ENCODE measurements at places on chromosomes 16 and 17. TPM values are rescaled to one million over a fixed set of nuclear protein-coding genes. Genes with fewer than 3 reads are reported as not detected.

Gene CHST5
- 0.66 TPM for total RNA-seq

Gene EIF4A3
- total RNA-seq = 124 TPM

Gene C17orf58
- total RNA-seq = 10.4 TPM

Gene ST6GALNAC1
- total RNA-seq = not detected

Gene KIF1C
- total RNA-seq = 57.9 TPM

Gene CEP112
- 10.9 TPM for total RNA-seq

Gene LGALS9B
- not detected for total RNA-seq

Gene SSTR5
- total RNA-seq = not detected

Gene TNK1
- 1.3 TPM for total RNA-seq

Gene SMPD3
- 0.27 TPM for total RNA-seq

Gene KIF2B
- total RNA-seq = not detected

Gene CDK3
- 13.4 TPM for total RNA-seq

DNA sequence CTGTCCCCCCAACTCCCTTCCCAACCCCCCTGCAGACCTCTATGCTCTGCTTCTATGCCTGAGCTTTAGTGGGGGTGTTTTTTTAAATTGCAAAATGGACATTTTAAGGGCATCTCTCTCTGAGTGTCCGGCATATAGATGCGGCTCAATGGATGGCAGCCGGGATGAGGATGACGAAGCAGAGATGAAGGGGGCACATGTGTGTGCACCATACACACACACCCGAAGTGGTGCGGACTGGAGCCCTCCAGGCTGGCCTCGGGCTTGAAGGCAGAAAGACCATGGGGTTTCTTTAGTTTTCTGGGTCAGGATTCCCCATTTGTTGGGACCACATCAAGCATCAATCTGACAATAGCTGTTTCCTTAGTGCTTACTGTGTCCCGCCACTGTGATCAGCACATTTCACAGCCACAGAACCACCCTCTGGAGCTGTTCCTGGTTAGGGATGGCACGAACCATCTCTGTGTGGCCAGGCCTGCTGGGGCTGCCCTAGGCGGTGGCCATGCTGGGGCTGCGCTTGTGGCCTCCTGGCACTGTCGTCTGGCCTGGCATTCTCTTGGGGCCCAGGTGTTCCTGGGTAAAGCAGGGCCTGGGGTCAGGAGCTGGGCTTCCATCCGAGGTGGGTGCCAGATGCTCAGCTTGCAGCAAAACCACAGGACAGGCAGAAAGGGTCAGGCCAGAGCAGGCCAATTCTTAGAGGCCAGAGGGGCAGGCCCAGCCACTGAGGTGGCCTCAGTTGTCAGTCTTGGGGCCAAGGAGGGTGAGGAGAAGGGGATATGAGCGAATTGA lies 49.9 kb downstream of the NT5M start:
- no peaks in the 10 kb centered on the region for H3K27me3 ChIP-seq
- H3K27ac ChIP-seq = no peak overlapping the region
- DNase-seq = no peak
- no peak overlapping the region for H3K4me3 ChIP-seq
- no peaks in the 10 kb centered on the region for H3K36me3 ChIP-seq
- no peaks in the 10 kb centered on the region for H3K4me1 ChIP-seq

DNA sequence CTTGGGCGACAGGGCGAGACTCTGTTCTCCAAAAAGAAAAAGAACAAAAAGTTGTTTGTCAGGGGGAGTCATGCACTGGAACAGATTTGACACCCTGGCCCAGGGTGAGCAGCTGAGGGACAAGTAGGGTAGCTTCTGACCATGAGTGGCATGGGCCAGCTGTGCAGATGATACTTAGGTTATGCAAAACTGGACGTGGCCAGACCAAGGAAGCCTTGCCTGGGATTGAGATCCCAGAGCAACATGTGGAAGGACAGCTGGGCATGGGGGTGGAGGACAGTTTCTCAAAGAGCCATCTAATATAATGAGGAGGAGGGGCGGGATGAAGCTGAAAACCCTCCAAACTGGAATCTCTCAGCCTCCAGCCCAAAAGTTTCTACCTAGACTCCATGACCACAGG lies 19.6 kb upstream of the SLC35B1 start:
- H3K27me3 ChIP-seq = no peaks in the 10 kb centered on the region
- no peak overlapping the region for H3K27ac ChIP-seq
- no peak for DNase-seq
- H3K4me3 ChIP-seq = no peak overlapping the region
- no peaks in the 10 kb centered on the region for H3K36me3 ChIP-seq
- peaks cover 9% of the 10 kb centered on the region for H3K4me1 ChIP-seq

GRCh38 chr16:84199861-84200260 lies 8.9 kb downstream of the ADAD2 start:
- H3K36me3 ChIP-seq = no peaks in the 10 kb centered on the region
- no peak overlapping the region for H3K27ac ChIP-seq
- no peaks in the 10 kb centered on the region for H3K27me3 ChIP-seq
- no peaks in the 10 kb centered on the region for H3K4me1 ChIP-seq
- DNase-seq = no peak

GRCh38 chr17:1725642-1726511 lies 1.4 kb downstream of the WDR81 start:
- H3K36me3 ChIP-seq = no peaks in the 10 kb centered on the region
- no peak for DNase-seq
- H3K4me3 ChIP-seq = no peak overlapping the region
- H3K27me3 ChIP-seq = no peaks in the 10 kb centered on the region

DNA sequence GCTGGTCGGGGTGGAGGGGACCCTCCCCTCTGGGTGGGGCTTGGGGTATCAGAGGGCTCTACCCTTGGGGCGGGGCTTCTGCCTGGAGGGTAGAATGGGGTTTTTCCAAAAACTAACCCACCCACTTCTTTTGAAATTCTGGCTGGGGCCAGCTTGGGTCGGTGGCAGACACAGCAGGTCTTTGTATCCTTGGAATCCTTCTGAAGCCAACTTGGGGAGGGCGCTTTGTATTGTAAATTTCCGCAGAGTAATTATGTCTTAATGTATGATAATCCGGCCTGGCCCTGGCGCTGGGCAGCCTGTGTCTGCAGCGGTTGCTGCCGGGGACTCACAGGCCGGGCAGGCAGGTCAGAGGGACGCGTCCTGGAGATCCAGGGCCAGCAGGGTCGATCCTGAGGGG lies 33.9 kb upstream of the GSE1 start:
- DNase-seq = no peak
- peaks cover 65% of the 10 kb centered on the region for H3K4me1 ChIP-seq
- no peaks in the 10 kb centered on the region for H3K27me3 ChIP-seq
- no peak overlapping the region for H3K4me3 ChIP-seq

- no peaks in the 10 kb centered on the region for H3K4me1 ChIP-seq
- H3K36me3 ChIP-seq = no peaks in the 10 kb centered on the region
- H3K27ac ChIP-seq = no peak overlapping the region
- no peak overlapping the region for H3K4me3 ChIP-seq
Measured at GRCh38 chr17:60372790-60373483, 19.0 kb downstream of the USP32 start.

GRCh38 chr16:55324285-55325079 lies 479 bp downstream of the IRX6 start:
- no peaks in the 10 kb centered on the region for H3K4me1 ChIP-seq
- no peak overlapping the region for H3K27ac ChIP-seq
- peak; percentile 25 for DNase-seq

DNA sequence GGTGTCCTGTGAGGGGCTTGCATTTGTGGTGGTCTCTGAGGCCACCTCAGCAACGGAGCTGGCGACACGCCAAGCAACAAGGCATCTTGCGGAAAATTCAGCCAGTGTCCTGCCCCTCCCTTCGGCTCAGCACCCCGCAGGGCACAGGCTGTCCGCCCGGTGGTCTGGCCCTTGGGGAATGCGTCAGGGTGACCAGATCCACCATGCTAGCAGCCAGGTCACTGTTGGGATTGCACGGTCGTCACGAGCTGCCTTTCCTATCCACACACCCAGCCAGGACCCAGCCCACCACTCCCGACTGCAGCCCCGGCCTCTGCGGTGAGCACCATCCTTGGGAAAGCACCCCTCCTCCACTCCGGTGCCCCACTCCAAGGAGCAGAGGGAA lies 221.2 kb downstream of the NTN1 start:
- peaks cover 9% of the 10 kb centered on the region for H3K4me1 ChIP-seq
- H3K27me3 ChIP-seq = peaks cover 22% of the 10 kb centered on the region
- no peaks in the 10 kb centered on the region for H3K36me3 ChIP-seq
- DNase-seq = no peak

DNA sequence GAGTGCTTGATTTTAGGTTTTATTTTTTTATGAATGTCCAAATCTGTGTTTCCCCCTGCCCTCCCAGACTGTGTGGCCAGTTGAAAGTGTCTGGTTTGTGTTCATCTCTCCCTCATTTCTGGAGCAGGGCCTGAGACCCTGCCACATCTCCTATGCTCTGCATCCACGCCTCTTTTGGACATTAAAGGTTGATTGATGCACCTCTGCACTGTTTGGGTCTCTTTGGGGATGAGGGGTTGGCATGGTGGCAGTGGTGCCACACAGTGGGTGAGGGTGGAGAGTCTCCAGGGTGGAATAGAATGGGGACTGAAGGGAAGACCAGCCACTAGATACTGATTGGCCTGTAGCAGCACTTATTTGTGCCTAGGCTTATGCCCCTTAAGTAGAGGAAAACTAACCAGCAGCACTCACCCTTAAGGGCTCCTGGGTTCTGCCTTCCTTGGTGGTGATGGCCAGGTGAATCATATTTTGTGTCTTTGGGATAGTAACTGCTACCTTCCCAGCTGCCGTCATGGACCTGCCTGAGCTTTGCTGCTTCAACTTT lies 7.9 kb downstream of the DYNLL2 start:
- peaks cover 57% of the 10 kb centered on the region for H3K36me3 ChIP-seq
- H3K4me1 ChIP-seq = peaks cover under 1% of the 10 kb centered on the region
- no peaks in the 10 kb centered on the region for H3K27me3 ChIP-seq
- H3K4me3 ChIP-seq = no peak overlapping the region
- DNase-seq = no peak

- H3K27me3 ChIP-seq = no peaks in the 10 kb centered on the region
- no peak overlapping the region for H3K27ac ChIP-seq
- H3K36me3 ChIP-seq = peaks cover 9% of the 10 kb centered on the region
Measured at GRCh38 chr17:40035162-40035559, 19.0 kb downstream of the MED24 start.

GRCh38 chr16:80948886-80949493 lies 57.7 kb downstream of the CMC2 start:
- H3K36me3 ChIP-seq = no peaks in the 10 kb centered on the region
- no peaks in the 10 kb centered on the region for H3K4me1 ChIP-seq
- DNase-seq = peak; percentile 71
- H3K4me3 ChIP-seq = no peak overlapping the region

- H3K4me3 ChIP-seq = no peak overlapping the region
- H3K27ac ChIP-seq = no peak overlapping the region
- peaks cover 28% of the 10 kb centered on the region for H3K36me3 ChIP-seq
- DNase-seq = no peak
- no peaks in the 10 kb centered on the region for H3K4me1 ChIP-seq
Measured at GRCh38 chr16:1761751-1762150, 9.6 kb downstream of the NME3 start.

GRCh38 chr17:3962217-3962964 lies 1.8 kb downstream of the ATP2A3 start:
- H3K4me1 ChIP-seq = peaks cover 15% of the 10 kb centered on the region
- DNase-seq = no peak
- no peak overlapping the region for H3K4me3 ChIP-seq

- no peaks in the 10 kb centered on the region for H3K36me3 ChIP-seq
- no peak overlapping the region for H3K4me3 ChIP-seq
- H3K27ac ChIP-seq = no peak overlapping the region
- H3K4me1 ChIP-seq = no peaks in the 10 kb centered on the region
Measured at GRCh38 chr16:53429221-53429943, 4.9 kb upstream of the RBL2 start.

DNA sequence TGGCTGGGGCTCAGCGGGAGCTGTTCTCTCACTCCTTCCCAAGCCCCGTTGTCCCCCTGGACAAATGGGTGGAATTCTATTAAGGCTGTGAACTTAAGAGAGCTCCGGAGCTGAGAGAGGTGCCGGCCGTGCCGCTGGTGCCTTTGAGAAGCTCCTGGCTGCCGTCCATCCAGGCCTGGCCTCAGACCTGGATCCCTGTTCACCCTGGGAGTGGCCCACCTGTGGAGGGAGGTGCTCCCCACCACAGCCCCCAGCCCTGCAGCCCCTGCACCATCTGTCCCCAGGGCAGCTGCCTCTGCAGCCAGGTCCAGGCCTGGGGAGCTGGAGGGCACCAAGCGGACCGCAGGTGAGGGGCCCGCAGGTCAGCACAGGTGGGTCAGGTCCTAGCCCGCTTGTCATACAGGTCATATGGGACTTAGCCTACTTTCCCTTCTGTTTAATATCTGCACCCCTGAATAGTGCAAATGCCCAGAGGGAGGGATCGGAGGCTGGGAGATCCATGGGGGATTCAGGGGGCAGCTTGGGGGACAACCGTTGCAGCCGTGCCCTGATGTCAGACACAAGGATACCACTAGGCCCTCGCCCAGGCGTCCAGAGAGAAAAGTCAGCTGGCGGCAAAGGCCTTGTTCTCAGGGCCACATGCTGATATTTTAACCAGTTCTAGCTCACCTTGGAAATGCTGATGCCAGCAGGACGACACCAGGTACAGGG lies 15.2 kb upstream of the METRNL start:
- DNase-seq = no peak
- H3K36me3 ChIP-seq = no peaks in the 10 kb centered on the region
- H3K27ac ChIP-seq = no peak overlapping the region
- H3K27me3 ChIP-seq = no peaks in the 10 kb centered on the region
